ENCODE measurements at places on chromosomes 5 and 9.

- no peak for DNase-seq
These were observed 105.1 kb downstream of the INSYN2B start for GRCh38 chr5:169875091-169875728.

DNA sequence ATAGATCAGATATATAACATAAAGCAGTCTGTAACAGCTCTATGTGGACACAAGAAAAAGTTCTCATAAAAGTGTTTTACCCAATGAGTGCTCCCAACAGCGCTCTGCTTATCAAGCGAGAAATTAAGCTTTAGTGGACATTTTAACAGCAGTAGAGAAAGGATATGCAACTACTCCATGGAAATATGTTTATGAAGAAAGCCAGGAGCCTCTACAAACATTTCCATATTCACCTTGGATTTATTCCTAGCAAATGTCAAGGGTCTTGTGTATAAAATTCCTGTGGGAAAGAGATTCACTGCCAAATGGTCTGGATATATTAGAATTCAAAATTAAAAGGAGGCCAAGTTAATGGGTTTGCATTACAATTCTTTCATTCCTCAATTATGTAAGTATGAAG lies 66.5 kb downstream of the DTWD2 start:
- DNase-seq = no peak

- no peak for DNase-seq
These were observed 120.8 kb downstream of the EMB start for GRCh38 chr5:50320131-50320749.

- DNase-seq = no peak
These were observed 27.0 kb upstream of the SLC22A5 start for GRCh38 chr5:132342291-132343180.

DNA sequence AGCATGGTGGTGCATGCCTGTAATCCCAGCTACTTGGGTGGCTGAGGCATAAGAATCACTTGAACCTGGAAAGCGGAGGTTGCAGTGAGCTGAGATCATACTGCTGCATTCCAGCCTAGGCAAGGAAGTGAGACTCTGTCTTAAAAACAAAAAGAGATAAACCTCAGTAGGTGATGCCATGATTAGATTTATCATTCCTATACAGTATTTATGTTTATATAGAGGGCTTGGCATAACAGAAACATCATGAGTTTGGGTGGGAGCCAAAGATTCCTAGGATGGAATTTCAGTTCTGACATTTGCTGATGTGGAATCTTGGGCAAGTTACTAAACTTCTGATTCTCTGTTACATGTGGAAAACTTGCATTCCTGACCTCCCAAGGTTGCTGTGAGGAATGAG lies 22.3 kb downstream of the RFK start:
- DNase-seq = no peak

All from activated T-cell treated with anti-CD3 and anti-CD28 coated beads, Interleukin-2, amount 50 U/mL, for 72 hours (primary cell).